ENCODE measurements at places on chromosomes 1 and 21.
A peak's percentile ranks its signal among the peaks of the same experiment; 100 is the strongest.

DNA sequence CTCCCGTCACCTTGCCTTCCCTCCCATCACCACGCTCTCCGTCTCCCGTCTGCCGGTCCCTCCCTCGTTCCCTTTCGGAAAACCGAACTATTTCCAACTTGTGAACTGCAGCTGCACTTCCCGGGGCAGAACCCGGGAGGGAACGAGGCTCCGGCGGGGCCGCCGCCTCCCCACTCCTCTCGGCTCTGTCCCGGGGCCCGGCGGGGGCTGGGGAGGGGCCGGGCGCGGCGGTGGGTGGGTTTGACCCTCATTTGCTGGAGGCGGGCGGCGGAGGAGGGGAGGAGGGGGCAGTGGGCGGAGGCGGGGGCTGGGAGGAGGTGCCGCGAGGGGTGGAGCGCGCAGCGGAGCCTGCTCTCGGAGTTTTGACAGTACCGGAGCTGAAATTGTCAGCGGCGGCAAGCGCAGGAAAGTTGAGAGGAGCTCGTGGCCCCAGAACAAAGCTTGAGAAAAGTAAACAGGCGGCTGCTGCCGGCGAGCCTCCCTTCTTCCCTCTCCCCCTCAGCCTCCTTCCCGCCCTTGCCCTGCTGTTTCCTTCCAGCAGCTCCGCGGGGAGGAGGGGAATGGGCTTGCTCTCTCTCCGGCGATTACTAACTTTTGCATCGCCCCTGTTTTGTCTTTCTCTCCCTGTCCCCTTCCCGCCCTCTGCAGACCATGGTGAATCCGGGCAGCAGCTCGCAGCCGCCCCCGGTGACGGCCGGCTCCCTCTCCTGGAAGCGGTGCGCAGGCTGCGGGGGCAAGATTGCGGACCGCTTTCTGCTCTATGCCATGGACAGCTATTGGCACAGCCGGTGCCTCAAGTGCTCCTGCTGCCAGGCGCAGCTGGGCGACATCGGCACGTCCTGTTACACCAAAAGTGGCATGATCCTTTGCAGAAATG lies 2.9 kb downstream of the LMO4 start:
- DNase-seq: peak; percentile 21

DNA sequence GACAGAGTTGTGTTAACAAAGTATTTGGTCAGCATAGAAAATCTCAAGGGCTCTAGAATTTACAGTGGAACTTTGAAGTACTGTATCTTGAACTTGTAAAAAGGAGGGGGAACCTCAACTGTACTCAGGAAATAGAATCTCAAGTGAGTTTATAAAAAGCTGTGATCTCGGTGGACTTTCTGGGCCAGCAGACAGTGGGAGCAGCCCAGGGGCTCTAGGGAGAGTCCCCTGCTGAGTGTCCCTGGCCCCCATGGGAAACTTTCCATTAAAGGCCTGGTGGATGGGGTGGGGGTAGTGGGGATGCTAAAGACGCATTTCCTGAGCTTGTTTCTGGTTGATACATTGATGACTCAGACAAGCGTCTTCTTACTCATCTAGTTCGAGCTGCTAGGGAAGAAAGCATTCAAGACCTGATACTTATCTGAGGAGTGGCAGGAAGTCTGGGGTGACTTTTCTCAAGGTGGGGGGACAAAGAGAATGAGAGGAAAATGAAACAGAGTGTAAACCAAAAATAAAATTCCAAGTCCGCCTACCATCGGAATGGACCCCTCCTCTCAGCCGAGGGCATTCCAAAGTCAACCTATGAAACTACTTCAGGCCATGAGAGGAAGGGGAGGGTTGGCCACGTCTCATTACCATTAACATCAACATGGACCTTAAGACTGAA lies 65.5 kb downstream of the NID1 start:
- DNase-seq: no peak

GRCh38 chr1:18175530-18176377 lies 68.2 kb downstream of the IGSF21 start:
- no peak for DNase-seq

DNA sequence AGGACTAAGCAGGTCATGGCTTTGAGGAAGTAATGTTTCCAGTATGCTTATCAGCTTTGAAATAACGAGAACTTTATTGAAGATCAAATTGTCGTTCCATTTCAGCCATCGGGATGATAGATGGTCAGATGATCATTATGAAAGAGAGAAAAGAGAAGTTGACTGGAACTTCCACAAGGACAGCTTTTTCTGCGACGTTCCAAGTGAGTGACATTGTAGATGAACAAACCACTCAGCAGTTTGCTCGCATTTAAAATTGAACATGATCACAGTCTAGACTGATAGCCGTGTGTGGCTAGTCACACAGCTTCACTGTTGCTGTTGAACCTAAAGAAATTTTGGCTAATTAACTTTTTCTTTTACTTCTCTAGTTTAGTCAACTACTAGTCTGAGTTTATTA lies 151.1 kb downstream of the TLR5 start:
- no peak for DNase-seq

DNA sequence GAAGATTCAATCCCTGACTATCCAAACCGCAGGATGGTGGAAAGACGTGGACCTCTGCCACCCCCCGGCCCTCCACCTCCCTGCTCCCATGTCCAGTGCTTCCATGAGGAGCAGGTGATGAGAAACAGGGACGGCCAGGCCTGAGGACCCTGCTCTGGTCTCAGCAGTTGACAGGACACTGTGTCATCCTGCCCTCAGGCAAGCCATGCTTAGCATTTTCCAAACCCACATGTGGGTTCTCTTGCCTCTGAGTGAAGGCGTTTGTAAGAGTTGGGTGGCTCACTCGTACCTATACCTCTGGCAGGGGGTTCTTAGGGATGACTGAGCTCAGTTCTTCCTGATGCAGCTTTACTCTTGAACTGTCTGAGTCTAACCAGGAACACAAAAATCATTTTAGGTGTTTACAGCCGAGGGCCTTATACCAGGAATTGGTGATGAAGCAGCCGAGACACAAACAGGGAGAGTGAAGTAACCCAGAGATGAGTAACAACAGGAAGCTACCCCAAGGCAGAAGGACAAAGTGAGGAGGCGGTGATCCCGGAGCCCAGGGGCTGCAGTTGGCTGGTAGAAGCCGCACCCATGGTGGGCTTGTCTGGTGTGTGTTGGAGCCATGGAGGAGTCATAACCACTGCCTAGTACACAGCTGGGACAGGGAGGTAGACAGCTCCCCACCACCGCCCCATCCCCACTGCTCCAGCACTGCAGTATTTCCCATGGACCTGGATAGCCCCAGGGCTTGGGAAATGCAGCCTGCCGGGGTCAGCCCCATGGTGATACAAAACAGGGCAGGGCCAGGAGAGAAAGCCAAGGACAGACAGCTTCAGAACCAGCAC lies 21.4 kb downstream of the MYBPH start:
- DNase-seq: no peak

DNA sequence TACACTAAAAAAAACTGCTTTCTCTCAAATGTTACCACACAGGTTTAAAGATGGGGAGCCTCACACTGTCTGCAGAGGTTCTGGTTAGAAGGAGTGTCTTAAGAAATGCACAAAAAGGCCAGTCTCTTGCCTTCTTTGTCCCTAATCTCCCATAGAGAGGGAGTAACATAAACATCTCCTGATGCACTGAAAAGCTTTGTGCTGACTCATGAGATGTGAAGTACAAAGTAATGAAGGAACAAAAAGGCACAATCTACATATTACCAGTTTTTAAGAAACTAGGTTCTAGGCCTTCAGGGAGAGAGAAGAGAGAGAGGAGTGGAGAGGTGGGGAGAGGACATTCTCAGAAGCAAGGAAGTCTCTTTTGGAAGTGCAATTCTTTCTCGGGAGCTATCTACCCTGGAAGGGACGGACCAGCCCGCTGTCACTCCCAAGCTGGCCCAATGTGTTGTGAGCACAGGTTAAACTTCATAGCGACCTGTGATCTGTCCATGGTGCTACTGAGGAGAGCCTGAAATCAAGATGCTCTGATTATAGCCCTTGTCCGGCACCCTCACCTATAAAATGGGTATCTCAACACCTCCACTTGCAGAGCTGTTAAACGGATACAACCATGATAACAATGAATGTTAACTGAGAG lies 458.1 kb downstream of the DISC1 start:
- DNase-seq: no peak

GRCh38 chr1:226632169-226632879 lies 83.8 kb downstream of the STUM start:
- DNase-seq: no peak

DNA sequence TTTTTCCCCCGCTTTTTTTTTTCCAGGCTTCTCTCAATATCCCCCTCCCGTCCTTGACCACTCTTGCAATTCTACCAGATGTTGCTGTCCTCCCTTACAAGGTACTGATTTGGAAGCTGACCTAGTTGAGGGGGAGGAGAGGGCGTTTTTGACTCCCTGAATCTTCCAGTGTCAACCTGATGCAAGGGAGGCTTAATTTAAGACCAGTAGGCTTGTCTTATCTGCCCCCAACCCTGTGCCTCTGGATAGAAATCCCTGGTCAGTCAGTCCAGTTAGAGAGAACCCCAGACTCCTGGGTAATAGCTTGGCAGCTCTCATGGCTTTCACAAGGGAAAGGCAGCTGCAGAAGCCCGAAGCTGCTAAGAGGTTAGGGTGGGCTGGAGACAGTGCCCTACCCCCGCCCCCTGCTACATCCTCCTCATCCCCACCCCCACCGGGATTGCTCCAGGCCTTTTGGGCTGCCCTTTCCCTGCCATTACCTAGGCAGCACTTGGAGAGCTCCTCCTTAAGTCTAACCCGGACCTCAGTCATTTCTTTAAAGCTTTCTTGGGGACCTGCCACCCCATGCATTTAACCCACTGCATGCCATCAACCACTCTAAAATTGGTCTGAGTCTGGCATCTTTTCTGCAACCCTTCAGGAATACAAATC lies 3.6 kb downstream of the ACKR1 start:
- no peak for DNase-seq

GRCh38 chr1:196779093-196779492 lies 4.5 kb downstream of the CFHR3 start:
- no peak for DNase-seq

DNA sequence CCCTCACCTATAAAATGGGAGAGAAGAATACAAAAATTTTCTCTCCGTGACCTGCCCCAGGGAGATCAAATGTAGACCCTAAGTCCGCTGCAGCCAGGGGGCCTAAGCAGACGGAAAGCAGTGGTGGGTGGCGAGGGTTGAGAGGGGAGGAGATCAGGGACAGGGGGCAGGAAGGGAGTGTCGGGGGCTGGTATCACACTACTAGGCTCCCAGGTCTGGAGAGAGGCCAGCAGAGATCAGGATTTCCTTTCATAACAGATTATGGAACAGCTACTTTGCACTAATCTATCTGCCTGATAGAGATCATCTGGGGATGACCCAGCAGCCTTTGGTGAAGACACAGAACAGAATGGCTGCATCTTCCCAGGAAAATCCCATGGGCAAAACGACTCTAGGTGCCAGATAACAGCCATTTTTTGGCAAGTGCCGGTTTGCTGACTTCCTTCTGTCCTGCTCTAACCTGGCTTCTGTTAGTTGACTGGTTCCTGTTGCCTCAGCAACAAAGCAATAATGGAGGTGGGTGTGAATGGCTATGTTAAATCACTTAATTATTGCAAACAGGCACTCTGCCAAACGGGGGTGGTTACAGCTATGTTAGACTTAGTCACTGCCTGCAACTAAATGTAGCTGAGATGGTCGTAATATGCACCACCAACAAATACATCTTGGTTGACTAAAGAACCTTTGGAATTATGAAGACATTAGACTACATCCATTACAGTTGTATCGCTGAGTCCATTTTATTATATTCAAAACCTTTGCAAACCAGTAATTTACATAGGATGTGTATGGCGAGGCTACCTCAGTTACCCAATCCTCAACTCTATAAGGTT lies 30.0 kb upstream of the EPS8L3 start:
- DNase-seq: no peak

GRCh38 chr21:39188521-39189139 lies 5.4 kb upstream of the PSMG1 start:
- DNase-seq: no peak

DNA sequence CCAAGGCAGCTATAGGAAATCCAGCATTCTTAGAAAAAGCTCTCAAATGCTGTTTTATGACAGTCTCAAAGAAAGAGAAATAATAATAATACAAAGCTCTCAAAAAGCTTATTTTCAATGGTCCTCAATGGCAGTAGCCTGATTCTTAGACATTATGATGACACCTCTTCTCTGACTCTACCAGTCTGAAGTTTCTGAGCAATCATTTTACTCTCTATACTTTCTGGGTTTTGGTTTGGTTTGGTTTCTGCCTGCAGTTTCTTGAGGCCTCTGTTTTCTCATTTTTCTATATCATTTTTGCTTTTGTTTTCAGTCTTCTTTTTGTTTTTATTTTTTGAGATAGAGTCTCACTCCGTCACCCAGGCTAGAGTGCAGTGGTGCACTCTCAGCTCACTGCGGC lies 50.2 kb upstream of the TBX15 start:
- no peak for DNase-seq

DNA sequence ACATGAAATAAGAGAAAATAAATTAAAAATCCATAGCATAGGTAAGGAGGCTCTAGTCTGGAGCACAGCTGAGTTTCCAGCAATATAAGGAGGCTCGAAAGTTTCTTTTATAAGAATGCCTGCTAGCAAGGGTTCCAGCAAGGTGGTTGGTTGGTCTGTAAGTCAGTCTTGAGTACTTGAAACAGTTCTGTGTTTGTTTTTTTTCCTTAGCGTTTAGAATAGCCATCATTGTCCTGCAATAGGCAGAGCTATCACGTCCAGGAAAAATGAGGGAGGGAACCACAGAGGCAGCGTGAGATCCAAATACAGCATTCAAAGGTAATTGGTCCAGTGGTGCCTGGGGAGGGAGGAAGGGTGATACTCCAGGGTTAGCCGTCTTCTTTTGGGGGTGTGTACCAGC lies 8.4 kb downstream of the UBE2Q1 start:
- no peak for DNase-seq

GRCh38 chr1:22745669-22746585 lies 35.3 kb downstream of the EPHB2 start:
- DNase-seq: no peak

DNA sequence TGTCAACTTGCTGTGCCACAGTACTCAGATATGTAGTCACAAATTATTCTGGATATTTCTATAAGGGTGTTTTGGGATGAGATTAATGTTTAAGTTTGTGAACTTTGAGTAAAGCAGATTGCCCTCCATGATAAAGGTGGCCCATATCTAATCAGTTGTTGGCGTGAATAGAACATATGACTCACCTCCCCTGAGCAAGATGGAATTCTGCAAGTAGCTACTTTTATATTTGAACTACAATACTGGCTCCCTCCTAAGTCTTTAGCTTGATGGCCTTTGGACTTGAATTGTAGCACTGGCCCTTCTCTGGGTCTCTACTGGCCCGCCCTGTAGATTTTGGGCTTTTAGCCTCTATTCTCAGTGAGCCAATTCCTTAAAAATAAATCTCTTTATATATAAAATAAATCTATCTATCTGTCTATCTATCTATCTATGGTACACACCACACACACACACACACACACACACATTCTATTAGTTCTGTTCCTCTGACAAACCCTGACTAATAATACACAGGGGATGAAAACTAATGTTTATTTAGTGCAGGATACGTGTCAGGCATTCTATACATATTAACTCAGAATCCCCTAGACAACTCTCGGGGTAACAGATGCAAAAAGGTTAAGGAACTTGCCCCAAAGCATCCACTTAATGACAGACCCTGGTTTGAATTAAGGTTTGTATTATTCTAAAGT lies 37.9 kb upstream of the PDC start:
- no peak for DNase-seq

Measured in activated naive CD4-positive, alpha-beta T cell (primary cell).